Stimulated activated CD4-positive, alpha-beta T cell treated with anti-CD3 and anti-CD28 coated beads, Interleukin-15, amount 100 ng/mL, for 1 hour (primary cell): ENCODE measurements at places on chromosomes 12 and 14.
A peak's percentile ranks its signal among the peaks of the same experiment; 100 is the strongest.

DNA sequence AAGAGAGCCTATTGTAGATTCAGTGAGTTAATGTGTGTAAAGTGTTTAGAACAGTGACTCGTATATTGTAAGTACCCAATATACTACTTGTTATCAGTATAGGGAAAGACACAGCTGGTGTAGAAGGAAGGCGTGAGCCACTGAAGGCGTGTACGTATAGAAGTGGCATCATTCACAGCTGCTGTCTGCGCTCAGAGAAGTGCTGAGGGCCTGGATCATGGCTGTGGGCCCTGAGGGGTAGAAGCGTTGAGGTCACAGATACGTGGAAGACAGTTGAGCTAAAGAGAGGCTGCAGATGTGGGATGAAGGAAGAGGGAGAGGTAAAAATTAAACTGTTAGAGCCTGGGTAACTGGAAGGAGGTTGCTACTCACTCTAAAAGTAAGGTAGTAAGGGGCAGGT, 5.9 kb downstream of the C12orf75 start:
- DNase-seq, result no peak

DNA sequence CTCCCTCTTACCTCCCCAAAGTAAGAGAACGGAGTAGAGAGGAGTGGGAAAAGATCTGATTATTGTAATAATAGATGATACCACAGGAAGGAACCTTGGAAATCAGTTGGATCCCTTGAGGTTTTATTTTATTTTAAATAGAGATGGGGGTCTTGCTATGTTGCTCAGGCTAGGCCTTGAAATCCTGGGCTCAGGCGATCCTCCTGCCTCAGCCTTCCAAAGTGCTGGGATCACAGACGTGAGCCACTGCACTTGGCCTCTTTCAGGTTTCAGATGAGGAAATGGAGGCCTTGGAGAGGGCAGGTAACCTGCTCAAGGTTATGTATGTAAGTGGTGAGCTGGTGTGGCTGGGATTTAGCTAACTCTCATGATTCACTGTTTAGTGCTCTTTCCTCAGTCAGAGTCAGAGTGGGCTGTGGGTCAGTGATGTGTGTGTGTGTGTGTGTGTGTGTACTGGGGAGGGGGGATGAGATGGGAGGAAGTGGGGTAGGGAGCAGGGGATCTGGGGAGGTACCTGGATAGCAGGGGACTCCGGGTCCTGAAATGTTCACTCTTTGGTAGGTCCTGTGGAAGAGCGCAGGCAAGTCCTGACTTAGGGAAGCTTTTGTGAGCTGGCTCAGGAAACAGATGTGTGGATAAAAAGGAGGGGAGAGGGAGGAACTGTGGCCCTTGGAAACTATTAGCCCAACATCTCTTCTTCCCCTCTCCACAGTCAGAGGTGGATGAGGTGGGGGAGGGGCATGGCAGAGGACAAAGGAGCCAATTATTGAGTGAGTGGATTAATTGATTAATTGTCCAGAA, 4.7 kb upstream of the CISTR start:
- no peak for DNase-seq

DNA sequence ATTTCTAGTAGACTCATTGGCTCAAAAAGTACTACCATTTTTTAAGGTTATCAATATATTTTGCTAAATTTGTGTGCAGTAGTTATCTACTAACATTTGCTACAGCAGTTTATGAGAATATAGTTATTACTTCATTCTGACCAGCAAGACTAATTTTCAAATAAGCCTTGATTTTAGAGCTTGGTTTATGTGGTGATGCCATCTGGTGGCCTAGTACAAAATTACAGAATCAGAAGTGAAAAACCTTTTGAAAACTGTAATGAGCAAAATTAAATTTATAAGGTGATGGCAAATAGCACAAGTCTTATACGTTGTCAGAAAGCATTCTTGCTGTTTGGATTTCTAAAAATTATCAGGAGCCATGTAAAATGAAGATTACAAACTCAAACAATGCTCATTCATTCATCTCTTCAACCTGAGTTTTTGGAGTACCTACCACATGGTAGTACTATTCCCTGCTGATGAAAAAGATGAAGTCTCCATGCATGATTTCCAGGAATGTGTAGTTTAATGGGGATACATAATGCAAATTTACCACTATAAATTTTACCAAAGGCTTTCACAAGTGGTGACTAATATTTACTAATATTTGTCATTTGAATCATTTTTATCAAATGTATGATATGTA, 51.0 kb downstream of the MAGOHB start:
- DNase-seq, result no peak

- no peak for DNase-seq
These were observed 240.8 kb upstream of the TMPO start for GRCh38 chr12:98274430-98275130.

DNA sequence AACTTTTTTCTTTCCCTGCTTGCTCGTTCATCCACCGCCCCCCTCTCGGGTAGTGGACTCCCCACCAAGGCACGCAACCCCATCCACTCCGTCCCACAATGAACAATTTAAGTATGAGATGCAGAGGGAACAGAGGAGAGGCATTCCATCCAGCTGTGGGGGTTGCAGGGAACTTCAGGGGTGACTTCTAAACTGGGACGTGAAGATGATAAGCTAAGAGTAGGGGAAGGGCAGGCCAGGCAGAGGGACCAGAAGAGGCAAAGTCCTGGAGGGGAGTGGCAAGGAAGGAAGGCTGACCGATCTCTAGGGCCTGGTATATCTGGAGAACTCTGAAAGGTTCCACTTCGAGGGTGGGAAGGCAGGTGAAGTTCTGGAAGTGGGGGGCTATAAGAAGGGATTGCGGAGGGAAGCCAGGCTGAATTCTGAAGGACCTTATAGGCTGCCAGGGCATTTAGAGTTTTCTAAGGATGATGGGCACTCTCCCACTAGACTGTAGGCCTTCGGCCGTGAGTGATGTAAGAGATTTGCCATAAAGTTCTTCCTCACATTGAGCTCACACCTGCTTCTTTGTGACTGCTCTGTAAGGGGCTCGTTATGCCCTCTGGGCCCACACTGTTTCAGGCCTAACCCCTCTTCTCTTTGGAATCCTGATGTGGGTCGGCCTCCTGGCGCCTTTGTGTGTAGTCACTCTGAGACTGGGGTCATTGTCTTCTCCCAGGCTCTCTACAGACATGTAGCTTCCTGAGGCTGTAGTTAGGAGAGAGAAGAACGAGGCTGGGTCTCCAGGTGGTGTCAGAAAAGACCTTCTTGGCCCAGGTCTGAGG, 12.1 kb downstream of the NFATC4 start:
- no peak for DNase-seq

GRCh38 chr12:104353012-104353981, 49.8 kb downstream of the EID3 start:
- DNase-seq, result no peak

DNA sequence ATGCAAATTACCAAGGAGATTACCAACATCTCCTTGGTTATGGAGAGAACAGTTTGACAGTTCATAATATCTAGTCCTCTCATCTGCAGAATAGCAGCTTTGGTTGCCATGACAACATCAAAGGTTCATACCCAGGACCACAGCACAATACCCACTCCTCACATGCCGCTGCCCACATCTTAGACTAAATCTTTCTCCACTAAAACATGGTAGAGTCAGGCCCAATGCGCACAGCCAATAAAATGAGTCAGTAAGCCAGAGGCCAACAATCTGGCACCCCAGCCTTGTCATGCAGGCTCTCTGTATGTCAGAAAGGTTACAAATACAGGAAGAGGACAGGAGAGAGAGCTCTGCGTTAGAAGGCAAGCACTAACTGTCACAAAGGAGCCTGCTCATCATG, 70.6 kb downstream of the KCNK10 start:
- DNase-seq, result no peak

DNA sequence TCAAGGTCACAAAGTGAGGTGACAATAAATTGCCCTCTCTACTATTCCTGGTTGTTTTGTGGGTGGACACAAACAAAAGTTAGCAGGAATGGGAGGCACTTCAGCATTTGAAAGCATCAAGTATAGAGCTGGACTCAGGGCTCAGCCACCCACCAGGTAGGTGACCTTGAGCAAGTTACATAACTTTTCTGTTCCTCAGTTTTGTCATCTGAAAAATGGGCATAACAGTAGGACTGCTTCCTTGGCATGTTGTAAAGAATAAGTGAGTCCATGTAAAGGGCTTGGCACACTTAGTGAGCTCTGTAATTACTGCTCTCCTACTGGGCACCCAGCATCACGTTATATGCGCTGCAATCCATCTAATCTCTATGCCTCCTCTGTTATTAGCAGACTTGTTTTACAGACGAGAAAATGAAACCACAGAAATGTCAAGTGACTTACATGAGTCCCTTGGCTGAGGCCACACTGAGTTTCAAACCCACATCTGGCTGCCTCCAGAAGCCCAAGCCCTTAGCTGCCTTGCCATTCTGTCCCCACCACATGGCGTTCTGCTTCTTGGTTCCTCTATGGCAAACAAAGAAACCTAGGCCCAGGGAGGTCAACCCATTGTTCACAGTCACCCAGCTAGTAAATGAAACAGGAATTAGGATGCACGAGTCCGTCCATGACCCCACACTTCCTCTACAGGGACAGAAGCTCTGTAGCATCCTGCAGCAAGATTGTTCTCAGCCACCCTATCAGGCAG, 63.2 kb upstream of the SLC24A4 start:
- no peak for DNase-seq

- no peak for DNase-seq
These were observed 6.2 kb downstream of the WNT10B start for GRCh38 chr12:48965298-48965838.

DNA sequence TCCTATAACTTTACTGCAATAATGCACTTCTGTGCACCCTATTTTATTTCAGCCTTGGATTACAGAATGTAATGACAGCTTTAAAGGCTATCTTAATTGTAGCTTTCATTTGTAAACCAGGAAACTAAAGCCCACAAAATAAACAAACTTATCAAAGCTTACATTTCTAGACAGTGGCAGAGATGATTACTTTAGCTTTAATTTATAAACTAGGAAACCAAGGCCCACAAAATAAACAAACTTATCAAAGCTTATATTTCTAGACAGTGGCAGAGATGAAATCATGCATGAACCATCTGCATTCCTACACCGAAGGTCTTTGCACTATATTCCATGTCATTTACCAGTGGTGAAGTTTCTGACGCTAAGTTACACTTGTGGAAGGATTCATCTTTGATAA, 74.4 kb downstream of the PRKD1 start:
- no peak for DNase-seq

- peak; percentile 58 for DNase-seq
These were observed 1.4 kb upstream of the NPFF start for GRCh38 chr12:53508534-53509170.

DNA sequence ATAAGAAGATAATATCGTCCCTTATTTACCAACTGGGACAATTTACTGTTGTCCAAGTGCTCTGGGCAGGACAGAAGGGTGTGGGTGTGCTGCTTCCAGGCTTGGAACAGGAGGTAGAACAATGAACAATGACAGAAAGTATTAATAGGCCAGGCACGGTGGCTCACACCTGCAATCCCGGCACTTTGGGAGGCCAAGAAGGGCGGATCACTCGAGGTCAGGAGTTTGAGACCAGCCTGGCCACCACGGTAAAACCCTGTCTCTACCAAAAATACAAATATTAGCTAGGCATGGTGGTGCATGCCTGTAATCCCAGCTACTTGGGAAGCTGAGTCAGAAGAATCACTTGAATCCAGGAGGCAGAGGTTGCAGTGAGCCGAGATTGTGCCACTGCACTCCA, 2.5 kb downstream of the IFI27 start:
- DNase-seq, result no peak

- DNase-seq, result no peak
These were observed 3.8 kb downstream of the RAPGEF3 start for GRCh38 chr12:47754881-47755280.

GRCh38 chr12:48185181-48185919, 1.9 kb downstream of the CCDC184 start:
- no peak for DNase-seq

DNA sequence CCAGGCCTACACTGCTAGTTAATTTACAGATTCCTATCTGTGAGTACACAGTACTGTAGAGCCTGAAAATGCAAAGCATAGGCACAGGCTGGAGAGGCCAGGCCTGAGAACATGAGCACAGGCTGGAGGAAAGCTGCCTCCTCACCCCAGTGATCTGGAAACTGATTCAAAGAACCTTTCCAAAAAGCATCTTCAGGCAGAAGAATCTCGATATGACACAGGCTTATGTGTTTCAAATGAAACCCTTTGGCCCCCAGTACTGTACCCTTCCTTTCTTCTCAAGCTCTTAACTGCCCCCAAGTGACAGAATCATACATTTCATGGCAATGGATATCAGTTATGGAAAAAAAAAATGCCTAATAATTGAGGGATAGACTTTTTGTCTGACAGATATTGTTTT, 122.0 kb downstream of the KCNC2 start:
- no peak for DNase-seq

DNA sequence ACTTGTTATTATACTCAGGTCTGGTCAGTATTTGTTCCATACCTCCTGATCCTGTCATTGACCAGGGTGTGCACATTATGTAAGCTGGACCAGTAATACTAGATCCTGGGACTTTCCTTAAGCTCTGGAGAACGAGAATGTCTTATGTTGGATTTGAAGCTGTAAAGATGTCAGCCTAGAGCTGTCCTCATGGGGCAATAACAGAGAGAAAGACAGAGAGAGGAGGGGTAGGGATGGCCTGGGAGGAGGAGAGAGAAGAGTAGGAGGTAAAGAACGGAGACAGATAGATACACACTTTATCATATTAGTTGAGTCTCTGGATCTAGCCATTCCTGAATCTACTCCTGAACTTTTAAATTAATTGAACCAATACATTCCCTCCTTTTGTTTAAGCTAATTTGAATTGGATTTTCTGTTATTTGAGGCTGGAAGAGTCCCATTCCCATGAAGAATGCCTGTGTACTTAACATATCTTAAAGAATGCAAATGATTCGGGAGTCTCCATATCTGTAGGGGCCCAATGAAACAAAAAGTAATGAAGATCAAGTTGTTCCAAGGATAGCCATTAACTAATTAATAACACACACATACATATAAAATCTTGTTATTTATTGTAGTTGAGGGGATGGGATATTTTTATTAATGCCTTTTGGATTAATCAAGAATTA, 55.9 kb downstream of the PLEKHA5 start:
- DNase-seq, result no peak

GRCh38 chr12:88327276-88327675, 185.2 kb downstream of the TMTC3 start:
- DNase-seq, result no peak

DNA sequence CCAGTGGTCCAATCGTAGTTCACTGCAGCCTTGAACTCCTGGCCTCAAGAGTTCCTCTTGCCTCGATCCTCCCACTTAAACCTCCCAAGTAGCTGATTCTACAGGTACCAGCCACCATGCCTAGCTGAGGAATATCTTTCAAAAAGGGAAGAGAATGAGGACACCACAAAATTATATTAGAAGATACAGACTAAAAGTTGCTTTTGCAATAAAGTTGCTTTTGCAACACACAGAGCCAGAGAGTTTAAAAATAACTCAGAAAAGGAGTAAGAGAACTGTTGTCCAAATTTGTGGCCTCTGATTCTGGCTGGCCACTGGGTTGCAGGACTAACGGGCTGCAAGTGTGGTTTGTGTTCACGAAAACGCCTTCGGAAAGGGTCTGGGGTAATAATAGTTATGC, 19.8 kb downstream of the TMEM253 start:
- no peak for DNase-seq

DNA sequence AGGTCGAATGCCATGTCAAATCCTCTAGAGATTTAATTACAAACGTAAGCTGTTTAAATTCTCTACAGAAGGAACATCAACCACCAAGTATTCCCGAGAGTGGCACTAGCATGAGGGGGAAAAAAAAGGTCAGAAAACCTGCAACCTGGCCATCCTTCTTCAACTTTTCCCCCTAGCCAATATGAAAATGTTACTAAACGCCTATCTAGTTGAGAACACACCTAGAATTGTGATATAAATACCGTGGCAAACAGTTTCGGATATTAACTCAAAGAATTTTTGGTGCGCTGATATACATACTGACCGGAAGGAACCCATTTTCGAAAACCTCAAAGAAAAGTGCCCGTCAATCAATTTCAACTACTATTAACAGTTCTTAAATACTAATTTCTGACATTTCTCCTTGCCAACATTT, 1.8 kb downstream of the HNRNPC start:
- DNase-seq, result no peak
